ENCODE measurements at places on chromosomes 5 and 9.

DNA sequence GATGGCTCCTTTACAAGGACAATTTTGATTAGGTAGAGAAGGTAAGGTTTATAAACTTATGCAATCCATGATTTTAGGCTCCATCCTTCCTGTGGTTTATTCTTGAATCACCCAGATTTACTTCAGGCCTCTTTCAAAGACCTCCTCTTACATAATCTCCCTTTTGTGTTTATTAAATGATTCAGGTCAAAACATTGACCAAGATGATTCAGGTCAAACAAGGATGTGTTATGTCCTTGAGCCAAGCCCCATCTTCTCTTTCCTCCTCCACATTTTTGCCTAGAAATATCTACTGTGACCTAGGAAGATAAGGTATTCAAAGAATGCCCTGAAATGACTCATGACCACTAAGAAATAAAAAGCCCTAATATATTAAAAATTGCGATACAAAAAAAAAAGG lies 31.8 kb upstream of the TLR4 start:
- peak; percentile 83 for DNase-seq

DNA sequence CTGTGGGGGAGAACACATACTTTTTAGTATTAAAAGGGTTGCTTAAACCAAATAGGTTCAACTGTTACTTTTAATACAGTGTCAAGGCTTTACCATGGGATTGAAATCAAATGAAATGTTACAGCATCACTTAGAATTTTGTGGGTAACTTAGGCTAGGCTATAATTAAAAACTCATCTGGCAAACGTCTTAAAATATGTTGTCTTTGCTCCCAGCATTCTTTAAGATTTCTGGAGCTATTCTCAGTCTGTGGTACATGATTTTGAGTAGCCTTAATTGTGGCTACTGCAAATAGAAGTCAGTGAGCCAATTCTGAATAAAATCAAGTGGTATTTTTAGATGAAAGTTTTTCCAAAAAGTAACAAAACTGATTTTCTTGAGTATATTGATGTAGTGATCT lies 30.7 kb downstream of the UHRF2 start:
- DNase-seq, result no peak

GRCh38 chr9:18786911-18787650 lies 245.9 kb downstream of the SAXO1 start:
- DNase-seq, result peak; percentile 8

GRCh38 chr9:117705386-117705785 lies 1.2 kb downstream of the TLR4 start:
- DNase-seq, result no peak

GRCh38 chr9:81035171-81035570 lies 654.2 kb downstream of the TLE1 start:
- peak; percentile 80 for DNase-seq

DNA sequence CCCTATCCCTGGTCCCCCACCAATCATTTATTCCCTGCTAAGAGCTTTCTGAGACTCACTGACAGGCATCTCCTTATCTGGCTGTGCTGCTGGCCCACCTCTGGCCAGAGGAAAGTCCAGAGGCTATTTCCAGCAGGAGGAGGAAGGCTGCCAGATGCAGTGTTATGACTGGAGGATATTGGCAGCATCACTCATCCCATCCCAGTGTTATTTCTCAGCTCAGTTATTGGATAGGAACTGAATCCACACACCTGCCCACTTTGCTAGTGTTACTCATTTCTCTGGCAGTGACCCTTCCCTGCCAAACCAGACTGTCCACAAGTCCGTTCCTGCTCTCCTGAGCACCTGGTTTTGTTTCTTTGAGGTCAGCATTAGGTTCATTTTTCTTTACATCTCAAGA lies 228.2 kb downstream of the GRIA1 start:
- DNase-seq, result no peak

DNA sequence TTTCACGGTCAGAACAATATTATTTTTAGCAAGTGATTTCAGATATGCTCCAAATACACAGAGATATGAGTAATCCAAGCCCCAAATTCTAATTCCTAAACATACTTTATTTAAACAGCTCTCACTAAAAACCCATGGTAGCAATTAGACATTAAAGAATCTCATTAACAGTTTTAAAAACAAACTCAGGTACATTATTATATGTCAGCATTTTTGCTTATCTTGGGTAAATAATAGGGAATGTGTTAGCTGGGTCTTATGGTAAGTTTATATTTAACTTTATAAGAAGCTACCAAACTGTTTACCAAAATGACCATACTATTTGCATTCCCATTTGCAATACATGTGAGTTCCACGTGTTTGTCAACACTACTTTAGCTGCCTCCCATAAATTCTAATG lies 511.1 kb downstream of the HTR1A start:
- no peak for DNase-seq

- DNase-seq, result no peak
Measured at GRCh38 chr5:155193029-155193428, 179.5 kb downstream of the KIF4B start.

DNA sequence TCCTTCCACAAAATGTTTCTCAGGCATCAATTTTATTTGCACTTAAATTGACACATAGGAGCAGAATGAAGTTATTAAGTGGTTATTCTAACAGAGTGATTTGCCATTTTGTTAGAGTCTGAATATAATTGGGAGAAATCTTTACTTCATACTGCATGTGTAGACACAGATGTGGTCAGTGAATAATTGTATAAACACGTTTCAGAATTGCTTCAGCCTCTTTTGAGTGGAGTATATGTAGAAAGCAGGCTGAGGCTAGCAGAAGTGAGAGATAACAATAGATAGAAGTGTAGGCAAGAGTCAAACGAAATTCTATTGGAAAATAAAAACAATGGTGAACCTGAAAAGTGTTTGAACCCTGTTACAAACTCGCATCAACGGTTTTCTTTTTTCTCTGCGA lies 270.7 kb downstream of the TMEM167A start:
- no peak for DNase-seq

DNA sequence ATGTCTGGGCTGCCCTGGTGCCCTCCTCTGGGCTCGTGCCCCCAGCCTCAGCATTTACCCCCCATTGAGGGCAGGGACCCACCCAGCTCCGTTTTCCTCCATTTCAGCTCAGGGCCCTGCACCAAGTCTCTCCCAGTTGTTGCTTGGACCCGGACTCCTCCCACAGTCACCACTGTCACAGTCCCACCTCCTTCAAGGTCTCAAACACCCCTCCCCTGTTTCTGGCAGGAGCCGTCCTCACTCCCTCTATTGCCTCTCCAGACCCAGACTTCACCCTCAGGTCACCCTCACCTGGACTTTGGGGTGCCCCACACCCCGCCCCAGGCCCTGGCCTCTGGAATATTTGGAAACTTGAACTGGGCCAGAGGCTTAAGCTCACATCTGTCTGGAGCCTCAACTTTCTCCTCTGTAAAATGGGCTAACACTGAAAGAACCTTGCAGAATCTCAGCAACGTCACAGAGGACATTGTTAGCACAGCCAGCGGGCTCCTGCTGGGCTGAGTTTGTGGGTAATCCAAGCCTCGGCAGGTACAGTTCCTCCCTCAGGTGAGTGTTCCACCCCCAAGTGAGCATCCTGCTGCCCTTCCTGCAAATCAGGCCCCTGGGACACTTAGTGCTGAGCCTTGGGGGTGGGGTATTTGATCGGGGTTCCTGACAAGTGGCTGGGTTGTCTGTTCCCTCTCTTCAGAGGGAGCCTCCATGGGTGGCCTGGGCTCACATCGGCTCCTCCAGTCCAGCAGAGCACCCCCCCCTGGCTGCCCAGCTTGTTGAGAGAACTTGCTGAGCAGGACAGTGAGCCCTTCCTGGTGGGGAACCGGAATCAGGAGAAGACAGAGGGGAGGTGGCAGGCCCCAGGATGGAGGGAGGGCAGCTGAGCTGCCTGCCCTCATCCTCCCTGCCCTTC lies 130.1 kb downstream of the C9orf50 start:
- DNase-seq, result no peak

GRCh38 chr9:91056917-91057316 lies 255.3 kb downstream of the SYK start:
- peak; percentile 57 for DNase-seq

- DNase-seq, result peak; percentile 9
Measured at GRCh38 chr5:18314192-18314778, 680.0 kb downstream of the TAF11L14 start.

DNA sequence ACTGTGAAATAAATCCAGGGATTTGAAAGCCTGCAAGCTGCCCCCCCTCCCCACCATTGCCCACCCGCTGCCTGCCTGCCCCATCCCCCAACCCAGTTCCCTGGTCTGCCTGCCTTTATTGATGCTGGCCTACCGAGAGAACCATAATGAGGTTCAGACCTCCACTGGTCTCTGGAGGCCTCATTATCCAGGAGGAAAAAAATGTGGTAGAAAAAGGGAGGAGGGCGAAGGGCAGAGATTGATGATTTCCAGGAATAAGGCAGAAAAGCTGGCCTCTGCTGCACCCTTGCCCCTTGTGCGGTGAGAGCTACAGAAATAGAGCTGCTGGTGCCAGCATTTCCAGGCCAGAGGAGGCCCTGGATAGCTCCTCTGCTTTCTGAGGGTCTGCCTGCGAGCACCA lies 216.1 kb downstream of the PAPPA start:
- DNase-seq, result no peak

DNA sequence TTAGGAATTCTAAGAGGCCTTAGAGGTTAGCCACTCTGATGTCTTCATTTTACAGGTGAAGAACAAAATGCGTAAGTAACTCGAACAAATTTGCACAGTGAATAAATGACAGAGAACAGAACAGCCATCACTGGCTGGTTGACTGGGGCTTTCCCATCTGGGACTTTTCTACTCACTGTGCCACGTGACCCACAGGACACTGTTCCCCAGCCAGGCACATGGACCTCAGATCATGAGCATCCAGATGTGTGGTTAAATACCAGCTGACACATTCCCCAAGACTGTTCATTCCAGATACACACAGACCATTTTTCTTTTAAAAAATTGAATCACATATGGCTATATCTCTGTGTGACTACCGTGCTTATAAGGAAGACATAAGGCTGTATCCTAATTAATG lies 25.8 kb upstream of the MED10 start:
- DNase-seq, result peak; percentile 78

- DNase-seq, result no peak
Measured at GRCh38 chr5:53288511-53288910, 179.0 kb upstream of the MOCS2 start.

GRCh38 chr5:59066367-59067163 lies 483.7 kb downstream of the RAB3C start:
- peak; percentile 83 for DNase-seq

- no peak for DNase-seq
Measured at GRCh38 chr5:67831048-67831447, 384.5 kb upstream of the PIK3R1 start.

GRCh38 chr9:72332351-72332750 lies 32.7 kb downstream of the ZFAND5 start:
- DNase-seq, result no peak

DNA sequence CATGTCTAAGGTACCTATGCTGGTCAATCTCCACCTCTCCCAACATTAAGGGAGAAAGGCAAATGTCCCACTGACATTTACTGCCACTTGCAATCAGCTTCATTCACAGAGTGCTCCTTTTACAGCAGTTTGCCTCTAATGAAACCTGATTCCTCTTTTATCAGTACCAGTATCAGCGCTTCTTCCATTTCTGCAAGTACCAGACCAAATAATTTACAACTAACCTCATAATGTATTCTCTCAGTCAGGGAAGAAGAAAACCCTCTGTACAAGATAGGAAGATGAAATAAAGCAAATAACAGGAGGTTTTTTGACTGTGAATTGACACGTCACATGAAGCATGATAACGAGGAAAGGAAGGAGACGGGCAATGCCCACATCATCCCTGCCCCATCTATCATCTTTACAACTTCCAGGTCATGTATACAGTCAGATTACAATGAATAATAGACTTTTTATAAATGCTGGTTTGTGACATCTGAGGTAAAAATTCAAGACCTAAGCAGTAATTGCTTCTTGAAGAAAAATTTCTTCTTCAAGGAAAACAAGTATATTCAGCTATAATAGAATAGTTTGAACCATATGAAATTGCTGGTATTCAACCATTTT lies 21.9 kb downstream of the ABITRAM start:
- DNase-seq, result no peak

- DNase-seq, result peak; percentile 74
Measured at GRCh38 chr9:99431103-99431502, 209.0 kb downstream of the SEC61B start.

- no peak for DNase-seq
Measured at GRCh38 chr9:33320230-33320567, 29.9 kb downstream of the NFX1 start.

DNA sequence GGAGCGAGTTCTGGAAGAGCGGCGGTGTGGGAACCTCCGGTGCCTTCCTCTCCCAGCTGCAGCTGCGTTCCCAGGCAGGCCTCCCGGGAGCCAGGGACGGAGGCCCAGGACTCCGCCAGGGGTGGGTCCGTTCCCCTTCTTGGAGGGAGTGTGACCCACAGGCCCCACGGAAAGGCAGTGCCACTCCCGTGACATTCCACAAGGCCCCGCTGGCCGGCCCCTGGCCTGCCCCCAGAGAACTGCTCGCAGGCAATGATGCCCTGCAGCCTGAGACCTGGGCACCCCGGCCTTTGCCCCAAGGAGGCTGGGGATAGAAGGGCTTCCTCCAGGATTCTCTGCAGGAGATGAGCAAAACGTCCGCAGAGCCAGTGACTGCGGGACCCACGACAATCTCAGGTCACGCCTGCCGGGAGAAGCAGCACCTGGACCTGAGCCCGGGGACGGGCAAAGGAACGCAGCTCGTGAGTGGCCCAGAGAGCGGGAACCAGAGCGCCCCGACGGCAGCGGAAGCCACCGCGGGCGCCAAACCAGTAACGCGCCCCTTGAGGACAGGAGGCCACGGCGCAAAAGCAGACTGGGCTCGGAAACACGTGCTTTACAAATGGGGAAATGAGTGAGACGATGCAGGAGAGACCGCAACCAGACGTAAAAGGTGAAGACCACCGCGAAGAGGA lies 9.3 kb downstream of the OBP2B start:
- no peak for DNase-seq

DNA sequence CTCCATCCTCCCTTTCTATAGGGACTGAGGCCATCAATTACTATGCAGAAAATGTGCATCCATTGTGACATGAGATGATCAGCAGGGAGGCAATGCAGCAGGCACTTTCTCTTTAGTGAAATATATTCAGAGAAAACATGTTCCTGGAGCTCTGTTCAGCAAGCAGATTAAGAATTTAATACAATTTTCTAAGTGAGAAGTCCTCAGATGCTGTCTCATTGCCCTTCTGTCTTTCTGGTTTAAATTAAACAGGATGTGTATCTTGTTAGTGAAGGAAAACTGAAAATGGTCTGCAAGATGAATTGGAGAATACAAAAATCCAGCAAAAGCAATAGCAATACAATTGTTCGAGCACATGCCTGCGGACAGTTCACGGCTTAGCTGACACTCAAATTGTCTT lies 445.8 kb upstream of the RIOK2 start:
- DNase-seq, result peak; percentile 1

DNA sequence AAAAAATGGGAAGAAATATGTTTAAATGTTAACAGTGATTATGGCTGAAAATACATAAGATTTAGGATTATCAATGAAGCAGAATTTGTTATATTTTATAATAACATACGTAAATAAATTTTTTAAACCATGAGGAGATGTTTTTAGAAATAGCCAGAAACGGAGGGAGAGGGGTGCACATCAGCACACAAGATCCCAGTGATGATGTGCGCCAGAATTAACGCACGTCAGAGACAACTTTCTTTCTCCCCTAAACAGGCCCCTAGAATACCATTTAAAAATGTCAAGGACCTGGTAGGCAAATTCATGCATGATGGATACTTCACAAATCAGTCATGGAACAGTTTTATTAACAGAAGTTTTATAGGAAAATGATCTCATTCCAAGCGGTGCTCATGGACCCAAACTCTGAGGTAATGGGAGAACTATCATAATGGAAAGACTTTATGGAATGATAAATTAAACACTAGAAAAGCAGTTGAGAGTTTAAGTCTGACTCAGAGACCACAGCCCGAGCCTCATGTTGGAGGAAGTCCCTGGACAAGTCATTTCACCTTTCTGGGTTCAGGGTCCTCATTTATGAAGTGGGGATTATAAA lies 258.9 kb upstream of the GAS1 start:
- DNase-seq, result peak; percentile 88

All from EL (cell line).